NCI-H510A (cell line): ENCODE measurements at places on chromosomes 6 and 20.

DNA sequence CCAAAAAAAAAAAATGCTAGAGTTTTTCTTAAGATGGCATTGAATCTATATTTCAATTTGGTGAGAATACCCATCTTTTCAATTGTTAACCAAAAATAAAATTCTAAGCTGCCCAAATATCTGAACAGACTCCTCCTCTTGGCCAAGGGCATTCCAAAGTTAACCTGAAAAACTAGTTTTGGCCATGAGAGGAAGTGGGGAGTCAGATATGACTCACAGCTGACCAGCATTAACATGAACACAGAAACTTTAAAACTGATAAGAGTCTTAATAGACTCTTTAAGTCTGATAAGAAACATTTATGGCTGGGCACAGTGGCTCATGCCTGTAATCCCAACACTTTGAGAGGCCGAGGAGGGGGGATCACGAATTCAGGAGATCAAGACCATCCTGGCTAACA lies 171.3 kb downstream of the FAXC start:
- DNase-seq: no peak

GRCh38 chr6:123733180-123733579 lies 70.5 kb upstream of the NKAIN2 start:
- no peak for DNase-seq

DNA sequence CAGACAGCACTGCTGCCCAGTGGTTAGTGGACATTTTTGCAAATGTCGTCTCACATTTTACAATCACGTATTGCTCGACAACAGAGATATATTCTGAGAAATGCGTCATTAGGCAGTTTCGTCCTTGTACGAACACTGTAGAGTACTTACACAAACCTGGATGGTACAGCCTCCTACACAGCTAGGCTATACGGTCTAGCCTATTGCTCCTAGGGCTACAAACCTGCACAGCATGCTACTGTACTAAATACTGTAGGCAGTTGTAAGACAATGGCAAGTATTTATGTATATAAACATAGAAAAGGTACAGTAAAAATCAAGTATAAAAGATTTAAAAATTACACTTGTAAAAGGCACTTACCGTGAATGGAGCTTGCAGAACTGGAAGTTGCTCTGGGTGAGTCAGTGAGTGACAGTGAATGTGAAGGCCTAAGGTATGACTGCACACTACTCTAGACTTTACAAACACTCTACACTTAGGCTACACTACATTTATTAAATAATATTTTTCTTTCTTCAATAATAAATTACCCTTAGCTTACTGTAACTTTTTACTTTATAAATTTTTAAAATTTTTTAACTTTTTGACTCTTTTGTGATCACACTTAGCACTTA lies 43.1 kb downstream of the ALDH5A1 start:
- no peak for DNase-seq

GRCh38 chr20:37327748-37328147 lies 18.2 kb upstream of the SRC start:
- no peak for DNase-seq

GRCh38 chr6:2596222-2596621 lies 154.5 kb downstream of the MYLK4 start:
- DNase-seq: no peak

DNA sequence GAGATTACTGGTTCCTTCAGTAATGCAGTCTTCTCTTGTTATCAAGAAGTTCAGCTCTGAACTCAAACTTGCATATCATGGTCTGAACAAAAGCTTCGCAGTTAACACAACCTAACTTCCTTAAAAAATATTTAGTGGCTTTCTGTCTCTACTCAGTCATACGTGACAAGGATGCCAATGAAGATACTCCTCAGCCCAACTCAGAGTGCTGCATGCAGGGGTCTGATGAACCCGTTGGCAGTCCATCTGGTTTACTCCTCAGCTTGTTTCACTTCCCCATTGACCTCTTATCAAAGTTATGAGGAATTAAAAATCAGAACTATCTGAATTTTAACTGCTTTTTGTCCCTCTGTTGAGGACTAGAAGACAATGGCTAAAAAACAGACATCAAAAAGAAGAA lies 56.6 kb upstream of the RIN2 start:
- DNase-seq: no peak
